Hair follicular keratinocyte (primary cell): ENCODE measurements at places on chromosomes 4 and X. TPM values are rescaled to one million over a fixed set of nuclear protein-coding genes. Genes with fewer than 3 reads are reported as not detected.

Gene HTN3
- total RNA-seq: not detected in 2 replicates

Gene PPP1R2C
- total RNA-seq: not detected in 2 replicates

Gene FAM133A
- not detected in 2 replicates for total RNA-seq

Gene CHIC1
- 1.5 and 1.6 TPM in 2 replicates for total RNA-seq

Gene RRH
- total RNA-seq: 0.16 TPM in 1 of 2 replicates, not detected in the other

Gene KIT
- not detected in 2 replicates for total RNA-seq

Gene SSX2B
- total RNA-seq: not detected in 2 replicates

Gene KLKB1
- not detected in 2 replicates for total RNA-seq

Gene PCDH19
- not detected in 2 replicates for total RNA-seq

Gene AREG
- 1,201 and 2,086 TPM in 2 replicates for total RNA-seq

Gene CENPVL1
- total RNA-seq: not detected in 2 replicates

Gene ANXA5
- 285 and 323 TPM in 2 replicates for total RNA-seq

Gene TBC1D25
- total RNA-seq: 8.7 and 11.5 TPM in 2 replicates
